K562 (cell line): ENCODE measurements at places on chromosomes 6 and 20. TPM values are rescaled to one million over a fixed set of nuclear protein-coding genes. Genes with fewer than 3 reads are reported as not detected.

The DNAH8 gene
- 2.8 and 2.9 TPM in 2 replicates for total RNA-seq

- H3K27ac ChIP-seq, result no peak overlapping the region
- no peak for DNase-seq
These were observed 218.1 kb upstream of the MCHR2 start for GRCh38 chr6:100212131-100212530.

The RHAG gene
- 327 and 345 TPM in 2 replicates for total RNA-seq

- DNase-seq, result no peak
- H3K4me1 ChIP-seq, result peaks cover 47% of the 10 kb centered on the region
- peaks cover 40% of the 10 kb centered on the region; the same call in 2 of the 3 replicates for H3K36me3 ChIP-seq
- no peak overlapping the region for H3K4me3 ChIP-seq
- H3K27ac ChIP-seq, result no peak overlapping the region
These were observed 28.1 kb downstream of the RIPOR3 start for GRCh38 chr20:50663095-50663821.

GRCh38 chr20:10201321-10201870 is 17.2 kb upstream of the SNAP25 start:
- no peaks in the 10 kb centered on the region for H3K36me3 ChIP-seq
- no peak for DNase-seq
- no peaks in the 10 kb centered on the region for H3K4me1 ChIP-seq
- H3K27ac ChIP-seq, result no peak overlapping the region
- H3K27me3 ChIP-seq, result no peaks in the 10 kb centered on the region
- no peak overlapping the region for H3K4me3 ChIP-seq

DNA sequence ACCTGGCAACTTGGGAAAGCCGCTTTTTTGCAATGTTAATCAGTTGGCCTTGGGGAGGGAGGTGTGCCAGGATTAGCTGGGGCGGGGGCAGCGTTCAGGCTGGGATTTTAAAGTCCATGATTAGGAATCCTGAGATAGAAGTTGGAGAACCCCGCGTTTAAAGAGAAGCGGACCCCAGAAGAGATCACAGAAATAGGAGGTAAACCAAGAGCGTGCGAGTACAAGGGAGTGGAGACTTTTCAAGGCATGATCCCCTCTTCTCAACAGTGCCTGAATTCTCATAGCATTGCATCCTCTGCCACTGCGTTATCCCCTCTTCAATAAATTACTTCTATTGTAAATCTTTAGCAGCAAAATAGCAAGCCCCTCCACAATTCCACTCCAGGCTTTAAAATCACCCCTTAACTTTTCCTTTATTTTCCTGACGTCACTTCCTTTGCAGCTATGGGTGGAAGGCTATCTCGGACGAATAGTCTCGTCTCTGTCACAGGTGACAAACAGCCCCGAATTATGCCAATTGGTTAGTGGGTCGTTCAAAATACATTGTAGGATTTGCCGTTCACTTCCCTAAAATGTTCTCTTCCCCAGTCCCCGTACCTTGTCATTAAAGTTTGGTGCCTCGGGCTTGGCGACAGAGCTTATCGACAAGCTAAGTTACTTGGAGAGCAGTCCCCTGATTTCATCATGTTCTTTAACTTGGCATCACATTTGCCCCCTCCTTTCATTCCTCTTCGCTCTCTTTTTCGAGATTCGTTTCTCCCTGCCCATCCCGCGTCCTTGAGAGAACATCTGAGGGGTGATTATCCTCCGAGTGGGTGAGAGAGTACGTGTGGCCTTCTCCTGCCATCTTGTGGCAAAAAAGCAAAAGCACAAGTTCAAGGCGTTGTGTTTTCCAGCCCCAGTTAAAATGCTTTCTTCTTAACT is 17.1 kb downstream of the OR2B2 start:
- H3K27ac ChIP-seq, result peak overlapping the region; percentile 95
- peak overlapping the region; percentile 79 for H3K4me3 ChIP-seq
- H3K27me3 ChIP-seq, result no peaks in the 10 kb centered on the region
- peaks cover 57% of the 10 kb centered on the region for H3K36me3 ChIP-seq

The NFATC2 gene
- total RNA-seq, result 11.2 and 11.3 TPM in 2 replicates

GRCh38 chr6:123329337-123329736 is 307.4 kb downstream of the TRDN start:
- H3K4me1 ChIP-seq, result no peaks in the 10 kb centered on the region
- H3K36me3 ChIP-seq, result no peaks in the 10 kb centered on the region
- H3K27me3 ChIP-seq, result no peaks in the 10 kb centered on the region
- DNase-seq, result no peak
